ENCODE measurements at places on chromosomes 2 and 18. TPM values are rescaled to one million over a fixed set of nuclear protein-coding genes. Genes with fewer than 3 reads are reported as not detected.

DNA sequence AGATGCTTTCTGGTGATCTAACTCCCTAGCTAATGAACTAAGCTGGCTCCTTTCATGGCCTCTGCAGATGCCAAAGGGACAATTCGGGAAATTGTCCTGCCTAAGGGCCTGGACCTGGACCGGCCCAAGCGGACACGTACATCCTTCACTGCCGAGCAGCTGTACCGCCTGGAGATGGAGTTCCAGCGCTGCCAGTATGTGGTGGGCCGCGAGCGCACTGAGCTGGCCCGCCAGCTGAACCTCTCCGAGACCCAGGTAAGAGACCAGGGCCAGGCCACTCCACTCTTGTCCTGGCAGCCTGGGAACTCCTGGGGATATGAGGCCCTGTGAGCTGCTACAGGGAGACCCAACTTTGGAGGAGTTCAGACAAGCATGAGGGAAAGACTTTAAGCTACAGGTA lies 14.7 kb upstream of the ATP6V1B1 start:
- DNase-seq: no peak

DNA sequence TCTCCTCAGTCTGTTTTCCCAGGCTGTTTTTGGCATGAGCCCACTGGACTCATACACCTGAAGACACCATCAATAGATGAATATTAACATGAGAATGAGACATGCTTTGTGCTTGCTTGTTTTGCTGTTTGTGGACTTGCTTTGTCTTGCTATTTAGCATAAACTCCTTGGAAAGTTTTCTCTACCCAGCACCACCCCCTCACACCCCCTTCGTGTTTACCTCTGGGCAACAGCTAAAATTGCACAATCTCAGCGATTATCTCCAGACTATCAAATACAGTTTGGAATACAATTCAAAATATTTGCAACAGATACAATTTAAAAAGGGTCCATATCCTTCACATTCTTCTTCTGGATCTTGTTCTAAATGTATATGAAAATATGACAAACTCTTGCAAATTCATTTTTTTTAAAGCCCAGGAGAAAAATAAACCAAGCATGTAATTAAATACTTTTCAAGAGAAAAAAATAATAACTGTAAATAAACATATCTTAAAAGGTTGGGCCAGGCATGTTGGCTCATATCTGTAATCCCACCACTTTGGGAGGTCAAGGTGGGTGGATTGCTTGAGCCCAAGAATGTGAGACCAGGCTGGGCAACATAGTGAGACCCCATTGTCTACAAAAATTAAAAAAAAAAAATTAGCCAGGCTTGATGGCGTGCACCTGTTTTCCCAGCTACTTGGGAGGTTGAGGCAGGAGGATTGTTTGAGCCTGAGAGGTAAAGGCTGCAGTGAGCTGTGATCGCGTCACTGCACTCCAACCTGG lies 32.3 kb upstream of the PMAIP1 start:
- DNase-seq: no peak

GRCh38 chr2:102256874-102257462 lies 54.4 kb upstream of the IL1RL1 start:
- DNase-seq: no peak

DNA sequence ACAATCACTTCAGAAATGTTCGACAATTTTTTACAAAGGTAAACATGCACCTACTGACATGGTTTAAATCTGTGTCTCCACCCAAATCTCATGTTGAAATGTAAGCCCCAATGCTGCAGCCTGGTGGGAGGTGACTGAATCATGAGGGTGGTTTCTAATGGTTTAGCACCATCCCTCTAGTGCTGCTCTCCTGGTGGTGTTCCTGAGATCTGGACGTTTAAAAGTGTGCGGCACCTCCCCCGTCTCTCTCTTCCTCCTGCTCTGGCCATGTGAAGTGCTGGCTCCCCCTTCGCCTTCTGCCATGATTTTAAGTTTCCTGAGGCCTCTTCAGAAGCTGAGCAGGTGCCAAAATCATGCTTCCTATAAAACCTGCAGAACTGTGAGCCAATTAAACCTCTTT lies 28.3 kb downstream of the MAP3K2 start:
- no peak for DNase-seq

Gene IL37
- total RNA-seq: not detected

Gene MSTN
- not detected for total RNA-seq

GRCh38 chr2:10490806-10491291 lies 42.7 kb upstream of the ODC1 start:
- no peak for DNase-seq

- DNase-seq: no peak
These were observed 197.3 kb upstream of the TWIST2 start for GRCh38 chr2:238650536-238650935.

DNA sequence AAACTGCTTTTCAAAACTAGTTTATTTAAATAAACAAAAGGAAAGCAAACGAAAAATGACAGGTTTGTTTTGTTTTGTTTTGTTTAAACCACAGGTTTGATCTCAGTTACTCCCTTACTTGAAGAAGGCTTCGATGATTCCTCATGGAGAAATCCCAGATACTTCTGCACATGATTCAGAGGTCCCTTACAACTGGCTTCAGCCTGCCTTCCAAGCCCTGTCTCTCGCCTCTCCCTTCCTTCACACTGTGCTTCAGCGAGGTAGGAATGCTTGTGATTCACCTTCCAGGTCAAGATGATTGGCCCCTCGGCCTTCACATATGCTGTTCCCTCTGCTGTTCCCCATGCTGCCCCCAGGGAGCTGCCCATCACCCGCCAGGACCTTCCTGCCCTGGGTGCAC lies 104.1 kb upstream of the ITGA6 start:
- DNase-seq: no peak

GRCh38 chr18:24630346-24630880 lies 170.0 kb downstream of the HRH4 start:
- no peak for DNase-seq

DNA sequence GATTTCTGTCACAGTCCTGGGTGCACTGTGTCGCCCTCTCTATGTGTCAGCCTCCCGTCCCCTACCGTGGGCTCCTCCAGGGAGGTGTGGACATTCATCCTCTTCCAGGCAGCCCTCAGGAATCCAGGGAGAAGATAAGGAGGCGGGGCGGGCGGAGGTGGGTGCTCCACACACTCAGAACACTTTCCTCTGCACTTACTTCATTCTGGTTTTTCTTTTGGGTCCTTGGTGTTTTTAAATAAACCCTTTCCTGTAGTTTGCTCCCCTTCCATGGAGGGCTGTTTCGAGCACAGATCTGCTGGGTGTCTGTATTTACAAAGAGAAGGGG lies 183.9 kb downstream of the FAM210A start:
- no peak for DNase-seq

Gene RFTN2
- total RNA-seq: 14.4 TPM

GRCh38 chr2:182426082-182426917 lies 536 bp downstream of the PDE1A start:
- no peak for DNase-seq

Gene MYCN
- total RNA-seq: 19.6 TPM

Gene HOXD3
- total RNA-seq: 19.2 TPM
